ENCODE measurements at places on chromosomes 7 and 10.

- peak; percentile 55 for DNase-seq
Observed at GRCh38 chr7:936386-937054, 18.0 kb downstream of the ADAP1 start.

- no peak for DNase-seq
Observed at GRCh38 chr7:33692956-33693355, 212.4 kb upstream of the BMPER start.

- DNase-seq: no peak
Observed at GRCh38 chr10:68598978-68599770, 39.0 kb downstream of the TET1 start.

GRCh38 chr7:125383324-125383723, 453.7 kb upstream of the POT1 start:
- DNase-seq: no peak

- no peak for DNase-seq
Observed at GRCh38 chr10:131788386-131788785, 112.4 kb upstream of the PPP2R2D start.

GRCh38 chr7:149027055-149027454, 1.2 kb downstream of the PDIA4 start:
- DNase-seq: no peak

DNA sequence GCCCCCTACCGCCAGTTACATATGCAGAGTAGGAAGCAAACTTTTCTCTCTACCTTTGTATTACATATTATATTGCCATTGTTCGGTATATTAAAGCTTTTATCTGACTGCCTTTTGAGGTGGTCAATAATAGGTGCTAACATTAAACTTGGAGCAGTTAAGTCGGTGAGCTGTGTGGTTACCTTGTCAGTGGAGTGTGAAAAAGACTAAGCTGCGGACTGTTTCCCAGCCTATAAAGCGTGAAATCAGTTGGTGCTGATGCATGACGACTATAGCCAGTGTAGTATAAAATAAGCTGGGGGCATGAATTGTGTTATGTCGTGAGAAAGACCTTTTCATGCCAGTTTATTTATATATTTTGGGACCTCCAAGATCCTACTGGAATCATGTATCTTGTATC, 33.7 kb downstream of the R3HCC1L start:
- no peak for DNase-seq

DNA sequence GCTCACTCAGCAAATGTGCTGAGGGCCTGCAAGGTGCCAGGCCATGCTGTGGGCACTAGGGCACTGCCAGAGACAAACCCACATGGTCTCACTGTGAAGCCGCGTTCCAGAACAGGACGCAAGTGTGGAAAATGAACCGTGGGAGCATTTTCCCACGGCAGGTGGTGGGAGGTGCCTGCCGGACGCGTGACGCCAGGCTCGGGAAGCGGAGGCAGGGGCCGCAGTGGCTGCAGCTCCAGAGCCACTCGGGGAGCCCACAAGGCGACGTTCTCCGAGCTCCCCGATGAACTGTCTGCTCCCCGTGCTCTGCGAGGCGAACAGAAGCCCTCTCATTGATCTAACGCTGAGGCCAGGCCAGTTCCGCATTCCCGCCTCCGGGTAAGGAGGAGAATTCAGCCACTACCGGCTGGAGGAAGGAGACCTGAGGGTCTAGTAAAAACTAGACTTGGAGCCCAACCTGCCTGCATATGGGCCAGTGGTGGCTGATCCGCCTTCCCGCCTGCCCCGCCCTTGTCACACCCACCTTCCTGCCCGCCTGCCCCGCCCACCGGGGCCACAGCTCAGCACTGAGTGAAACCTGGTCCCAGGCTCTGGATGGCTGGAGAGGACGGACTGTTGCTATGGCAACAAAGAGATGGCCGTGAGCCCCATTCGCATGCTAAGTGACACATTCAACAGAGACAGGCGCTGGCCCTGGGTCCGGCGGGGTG, 13.1 kb downstream of the ADGRA1 start:
- DNase-seq: no peak

- peak; percentile 86 for DNase-seq
Observed at GRCh38 chr10:101050208-101051069, 11.3 kb upstream of the KAZALD1 start.

GRCh38 chr7:6376820-6377219, 70.9 kb downstream of the DAGLB start:
- no peak for DNase-seq

- DNase-seq: peak; percentile 70
Observed at GRCh38 chr7:128259131-128260061, 18.3 kb downstream of the LEP start.

- no peak for DNase-seq
Observed at GRCh38 chr7:98177553-98177952, 33.7 kb upstream of the BHLHA15 start.

DNA sequence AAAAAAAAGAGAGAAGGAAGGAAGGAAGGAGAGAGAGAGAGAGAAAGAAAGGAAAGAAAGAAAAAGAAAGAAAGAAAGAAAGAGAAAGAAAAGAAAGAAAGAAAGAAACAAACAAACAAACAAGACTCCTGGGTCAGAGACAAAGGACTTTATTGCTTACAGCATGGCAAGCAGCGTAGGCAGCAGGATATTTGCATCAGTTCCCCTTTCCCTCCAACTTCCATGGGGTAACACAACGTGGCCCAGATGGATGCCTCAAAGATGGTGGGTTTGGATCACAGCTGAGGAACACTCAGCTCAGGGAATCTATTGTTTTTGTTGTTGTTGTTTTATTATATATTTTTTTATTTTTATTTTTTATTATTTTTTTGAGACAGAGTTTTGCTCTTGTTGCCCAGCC, 128.5 kb upstream of the VKORC1L1 start:
- DNase-seq: no peak

DNA sequence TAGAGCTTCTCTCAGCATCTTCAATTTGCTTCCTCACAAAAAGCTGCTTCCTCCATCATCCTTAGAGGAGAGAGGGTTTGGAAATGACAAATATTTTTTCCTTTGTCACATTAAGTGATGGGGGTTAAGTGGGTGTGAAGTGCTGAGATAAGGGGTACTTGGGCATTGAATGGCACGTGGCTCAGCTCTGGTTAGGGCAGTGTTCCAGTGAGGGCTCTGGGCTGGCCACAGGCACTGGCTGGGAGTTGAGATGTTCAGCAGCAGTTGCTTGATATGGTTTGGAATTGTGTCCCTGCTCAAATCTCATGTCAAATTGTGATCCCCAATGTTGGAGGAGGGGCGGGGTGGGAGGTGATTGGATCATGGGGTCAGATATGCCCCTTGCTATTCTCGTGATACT, 33.7 kb upstream of the CHCHD3 start:
- no peak for DNase-seq

DNA sequence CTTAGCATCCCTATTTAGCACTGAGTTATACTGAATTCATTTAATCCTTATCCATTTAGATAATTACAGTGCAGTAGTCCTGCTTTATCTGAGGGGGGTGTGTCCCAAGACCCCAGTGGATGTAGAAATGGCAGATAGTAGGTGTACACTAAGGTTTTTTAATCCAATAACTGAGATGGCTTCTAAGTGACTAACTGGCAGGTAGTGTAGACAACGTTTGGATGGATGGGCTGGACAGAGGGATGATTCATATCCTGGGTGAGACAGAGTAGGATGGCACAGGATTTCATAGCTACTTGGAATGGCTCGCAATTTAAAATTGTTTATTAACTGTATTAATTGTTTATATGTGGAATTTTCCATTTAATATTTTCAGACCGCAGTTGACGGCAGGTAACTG, 295.6 kb downstream of the CCDC3 start:
- no peak for DNase-seq

DNA sequence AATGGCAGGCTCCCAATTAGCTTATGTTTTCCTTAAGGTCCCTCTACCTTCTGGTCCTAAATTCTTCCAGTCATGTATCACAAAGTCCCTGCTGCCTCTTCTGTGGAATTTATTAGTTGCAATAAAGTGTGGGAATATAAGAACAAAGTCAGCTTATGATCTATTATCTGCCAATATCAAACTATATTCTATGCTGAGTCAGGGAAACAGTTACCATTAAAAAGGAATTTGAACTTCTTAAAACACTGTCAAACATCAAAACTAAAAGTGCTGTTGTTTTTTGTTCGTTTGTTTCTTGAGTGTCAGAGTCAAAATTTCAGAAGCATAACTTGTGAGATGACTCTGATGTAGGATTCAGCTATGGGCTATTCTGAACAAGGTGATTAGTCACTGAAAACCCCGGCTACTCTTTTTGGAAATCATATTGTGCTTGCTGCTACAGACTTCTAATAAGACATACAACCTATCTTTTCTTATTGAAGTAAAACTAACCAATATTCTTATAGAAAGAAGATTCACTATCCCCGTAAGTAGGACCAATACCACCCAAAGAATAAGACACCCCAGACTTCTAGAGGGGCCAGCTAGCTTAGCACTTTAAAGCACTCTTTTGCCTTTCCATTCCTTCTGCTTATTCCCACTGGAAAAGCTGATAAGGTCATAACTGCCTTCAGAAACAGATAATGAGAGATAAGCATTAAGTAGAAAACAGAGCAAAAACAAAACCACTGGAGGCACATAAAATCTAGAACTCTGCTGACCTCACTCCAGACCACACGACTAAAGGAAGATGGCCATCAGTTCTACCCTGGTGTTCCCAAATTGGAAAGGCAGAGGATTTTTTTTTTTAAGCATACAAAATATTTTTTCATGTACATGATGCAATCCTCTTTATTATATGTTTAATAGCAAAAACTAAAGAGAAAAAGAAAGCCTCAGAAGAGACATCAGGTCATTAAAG, 370.6 kb downstream of the PARD3 start:
- no peak for DNase-seq

DNA sequence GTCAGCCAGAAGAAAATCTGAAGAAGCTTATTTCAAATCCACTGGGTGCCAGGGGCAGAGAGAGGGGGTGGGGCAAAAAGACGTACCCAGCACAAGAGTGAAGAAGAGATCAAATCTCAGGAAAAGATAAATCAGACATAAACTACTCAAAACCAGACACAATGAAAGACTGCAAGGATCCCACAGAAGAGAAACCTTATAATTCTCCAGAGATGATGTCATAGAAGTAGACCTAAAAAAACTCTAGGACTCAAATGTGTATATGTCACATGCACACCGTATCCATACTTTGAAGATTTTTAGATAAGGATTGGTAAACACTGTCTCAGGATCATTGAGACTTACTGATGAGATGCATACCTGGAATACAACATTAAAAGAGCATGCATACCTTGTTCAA, 98.5 kb upstream of the PIK3CG start:
- no peak for DNase-seq

GRCh38 chr7:29839302-29839701, 33.0 kb downstream of the WIPF3 start:
- DNase-seq: no peak

- DNase-seq: no peak
Observed at GRCh38 chr7:140673774-140674155, 1.0 kb downstream of the ADCK2 start.

DNA sequence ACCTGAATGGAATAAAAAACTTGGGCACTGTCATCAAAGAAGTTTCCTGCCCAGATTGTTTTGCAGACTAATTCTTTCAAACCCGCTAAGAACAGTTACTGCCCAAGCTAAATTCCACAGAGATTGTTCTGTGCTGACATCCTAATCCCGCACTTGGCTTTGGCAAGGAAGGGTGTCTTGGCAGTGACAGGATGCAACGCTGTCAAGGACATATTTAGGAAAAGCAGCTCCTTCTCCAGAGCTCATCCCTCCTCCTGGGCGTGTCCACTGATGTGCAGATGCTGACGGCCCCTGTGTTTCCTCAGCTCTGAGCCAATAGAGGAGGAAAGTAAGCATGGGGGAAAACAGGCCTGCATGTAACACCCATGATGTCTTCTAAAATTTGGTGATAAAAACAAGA, 74.2 kb downstream of the EEPD1 start:
- DNase-seq: no peak

DNA sequence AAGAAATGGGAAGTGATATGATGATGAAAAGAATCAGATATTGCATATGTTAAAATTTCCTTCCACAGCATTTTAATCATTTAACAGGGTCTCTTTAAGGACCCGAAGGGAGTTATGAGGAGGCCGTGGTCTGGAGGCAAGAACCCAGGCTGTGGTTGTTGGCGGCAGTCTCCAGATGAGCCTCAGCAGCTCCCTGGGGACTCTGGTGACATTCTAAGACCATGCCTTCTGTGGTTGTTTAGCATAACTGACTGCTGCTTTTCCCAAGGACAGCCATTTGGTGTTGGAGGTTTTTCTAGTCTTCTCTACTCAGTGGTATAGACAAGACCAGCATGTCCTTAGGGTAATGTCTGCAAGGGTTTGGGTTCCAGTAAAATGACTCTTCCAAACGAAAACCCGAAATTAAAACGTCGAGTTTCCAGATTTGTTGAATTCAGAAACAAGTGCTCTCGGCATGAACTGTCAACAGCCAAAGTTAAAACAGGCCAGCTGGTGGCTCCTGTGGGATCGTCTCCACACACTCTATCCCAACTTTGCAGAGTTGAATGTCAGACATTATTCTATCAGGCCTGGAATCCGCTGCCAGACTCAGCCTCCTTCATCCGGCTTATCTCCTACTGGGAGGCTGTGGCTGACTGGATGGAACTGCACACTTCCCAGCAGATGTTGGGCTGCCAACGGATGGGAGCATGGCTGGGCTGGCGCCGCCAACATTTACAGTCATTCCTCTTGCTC, 183.1 kb downstream of the TAX1BP1 start:
- DNase-seq: no peak

DNA sequence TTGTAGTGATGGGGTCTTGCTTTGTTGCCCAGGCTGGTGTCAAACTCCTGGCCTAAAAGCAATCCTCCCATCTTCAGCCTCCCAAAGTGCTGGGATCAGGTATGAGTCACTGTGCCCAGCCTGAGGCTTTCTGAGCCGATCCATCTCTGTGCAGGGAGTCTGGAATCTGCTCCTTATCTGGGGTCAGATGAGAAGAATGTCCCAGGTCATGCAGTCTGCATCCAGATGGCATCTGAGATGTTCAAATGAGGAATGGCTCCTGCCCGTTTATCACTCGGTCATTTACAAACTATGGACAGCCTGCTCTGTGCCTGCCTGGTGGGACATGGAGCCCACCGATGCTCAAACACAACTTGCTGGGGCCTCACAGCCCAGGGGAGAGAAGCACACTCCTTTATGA, 11.1 kb upstream of the SLC18A3 start:
- no peak for DNase-seq

All from upper lobe of right lung (tissue), 1 donor.